ENCODE measurements at places on chromosomes 1 and 21.

DNA sequence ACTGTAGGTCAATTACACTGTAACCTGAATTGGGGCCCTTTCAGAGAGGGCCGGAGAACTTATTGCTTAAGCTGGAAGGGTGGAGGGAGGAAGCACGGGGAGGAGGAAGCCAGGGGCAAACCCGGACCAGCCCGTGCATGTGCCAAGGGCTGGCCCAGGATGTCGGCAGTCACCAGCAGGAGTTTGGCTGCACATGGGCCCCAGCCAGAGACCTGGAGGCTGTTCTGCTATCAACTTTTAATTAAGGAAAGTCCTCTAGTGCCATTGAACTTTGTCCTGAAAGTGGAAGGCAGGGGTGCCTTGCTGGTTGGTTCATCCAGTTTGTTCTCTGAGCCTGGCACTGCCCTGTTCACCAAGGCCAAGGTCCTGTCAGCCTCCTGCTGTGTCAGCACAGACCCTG lies 200.8 kb upstream of the VAMP3 start:
- DNase-seq, result no peak

GRCh38 chr1:8274352-8274751 lies 43.6 kb upstream of the SLC45A1 start:
- no peak for DNase-seq

DNA sequence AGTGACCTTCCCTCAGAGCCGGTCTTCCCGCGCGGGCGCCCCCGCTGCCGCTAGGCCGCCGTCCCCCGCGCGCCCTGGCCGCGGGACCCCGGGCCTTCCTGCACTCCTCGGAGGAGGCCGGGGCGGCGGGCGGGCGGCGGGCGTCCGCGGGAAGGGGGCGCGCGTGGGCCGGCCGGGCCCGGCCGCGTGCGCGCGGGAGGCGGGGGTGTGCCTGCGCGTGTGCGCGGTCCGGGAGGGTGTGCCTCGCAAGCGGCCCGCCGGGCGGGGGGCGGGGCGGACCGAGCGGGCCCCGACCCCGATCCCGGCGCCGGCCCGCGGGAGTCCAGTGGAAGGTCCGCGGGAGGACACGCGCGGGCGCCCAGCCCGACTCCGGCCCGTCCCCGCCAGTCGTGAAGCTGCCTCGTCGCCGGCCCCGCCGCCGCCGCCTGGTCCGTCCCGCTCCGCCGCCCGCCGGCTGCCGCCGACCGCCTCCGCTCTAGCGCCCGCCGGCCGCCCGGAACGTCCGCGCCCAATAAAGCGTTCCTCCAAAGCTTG lies 438 bp downstream of the MRPS6 start:
- DNase-seq, result no peak

DNA sequence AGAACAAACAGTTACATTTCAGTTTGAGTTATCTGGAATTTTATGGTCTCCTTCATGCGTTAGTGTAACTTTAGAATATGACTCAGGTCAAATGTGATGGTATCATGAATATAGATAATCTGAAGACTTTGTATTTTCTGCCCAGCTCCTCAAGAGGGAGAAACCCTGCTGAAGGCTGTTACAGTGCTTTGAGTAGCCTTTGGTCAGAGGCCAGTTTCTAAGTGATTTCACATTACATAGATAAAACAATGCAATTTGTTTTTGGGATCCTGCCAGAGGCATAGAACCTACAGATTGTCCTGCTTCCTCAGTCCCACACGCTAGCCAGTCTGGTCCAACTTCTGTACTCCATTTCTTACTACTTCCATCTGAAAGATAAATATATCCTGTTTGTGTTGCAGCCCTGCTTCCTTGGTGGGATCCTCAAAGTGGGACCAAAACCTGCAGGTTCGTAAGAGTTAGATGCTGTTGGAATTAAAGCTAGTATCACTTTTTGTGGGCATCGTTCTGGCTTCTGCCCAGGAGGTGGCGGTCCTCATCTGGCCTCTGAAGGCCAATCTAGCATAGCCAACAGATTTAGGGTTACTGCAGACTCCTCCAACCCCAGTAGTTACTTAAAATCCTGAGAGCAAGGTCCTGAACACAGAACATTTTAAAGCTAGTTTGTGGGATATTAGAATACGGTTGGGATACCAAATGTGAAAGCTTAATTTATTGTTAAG lies 645.8 kb upstream of the USP24 start:
- no peak for DNase-seq

- DNase-seq, result peak; percentile 33
Observed at GRCh38 chr1:198497326-198498102, 43.0 kb downstream of the ATP6V1G3 start.

- DNase-seq, result no peak
Observed at GRCh38 chr1:147754661-147755060, 5.7 kb downstream of the GJA5 start.

DNA sequence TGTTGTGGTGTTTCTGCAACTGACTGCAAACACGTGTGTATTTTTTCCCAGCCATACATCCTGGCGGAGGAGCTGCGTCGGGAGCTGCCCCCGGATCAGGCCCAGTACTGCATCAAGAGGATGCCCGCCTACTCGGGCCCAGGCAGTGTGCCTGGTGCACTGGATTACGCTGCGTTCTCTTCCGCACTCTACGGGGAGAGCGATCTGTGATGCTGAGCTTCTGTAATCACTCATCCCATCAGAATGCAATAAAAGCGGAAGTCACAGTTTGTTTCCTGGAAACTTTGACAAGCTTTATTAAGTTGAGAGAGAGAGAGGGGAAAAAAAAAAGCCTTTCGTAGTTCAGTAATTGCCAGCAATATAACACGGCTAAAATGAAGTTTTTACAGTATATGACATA lies 32.7 kb upstream of the MTR start:
- no peak for DNase-seq

DNA sequence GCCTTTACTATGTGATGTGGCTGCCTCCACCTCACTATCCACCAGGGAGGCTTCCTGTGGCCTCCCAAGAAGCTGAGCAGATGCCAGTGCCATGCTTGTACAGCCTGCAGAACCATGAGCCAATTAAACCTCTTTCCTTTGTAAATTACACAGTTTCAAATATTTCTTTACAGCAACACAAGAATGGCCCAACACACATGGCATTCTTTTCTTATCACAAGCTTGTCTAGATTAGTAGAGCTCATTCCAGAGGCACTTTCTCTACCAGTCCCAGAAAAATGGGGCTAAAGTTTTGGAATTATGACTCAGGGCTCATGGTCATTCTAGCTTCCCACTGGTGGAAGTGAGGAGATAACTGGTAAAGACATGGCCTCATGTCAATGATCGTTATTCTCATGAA lies 655.2 kb downstream of the LMO4 start:
- no peak for DNase-seq

DNA sequence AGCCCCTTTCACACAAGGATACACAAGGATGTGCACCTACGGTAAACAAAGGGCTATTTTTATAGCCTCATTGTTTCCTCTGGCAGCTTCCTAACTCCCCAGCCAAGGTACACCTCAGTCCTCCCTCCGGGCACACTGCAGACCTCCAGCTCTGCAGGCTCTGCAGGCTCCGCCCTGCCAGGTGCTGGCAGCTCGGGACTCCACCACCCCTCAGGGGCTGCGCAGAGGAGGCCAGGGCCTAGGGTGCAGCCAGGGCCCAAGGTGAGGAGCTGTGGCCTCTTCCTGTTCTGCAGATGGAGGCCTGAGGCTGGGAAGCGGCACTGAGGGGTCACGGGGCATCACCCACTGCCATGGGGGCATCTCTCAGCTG lies 19.8 kb upstream of the CLSTN1 start:
- no peak for DNase-seq

- DNase-seq, result peak; percentile 47
Observed at GRCh38 chr1:11719313-11720032, 16.5 kb upstream of the AGTRAP start.

DNA sequence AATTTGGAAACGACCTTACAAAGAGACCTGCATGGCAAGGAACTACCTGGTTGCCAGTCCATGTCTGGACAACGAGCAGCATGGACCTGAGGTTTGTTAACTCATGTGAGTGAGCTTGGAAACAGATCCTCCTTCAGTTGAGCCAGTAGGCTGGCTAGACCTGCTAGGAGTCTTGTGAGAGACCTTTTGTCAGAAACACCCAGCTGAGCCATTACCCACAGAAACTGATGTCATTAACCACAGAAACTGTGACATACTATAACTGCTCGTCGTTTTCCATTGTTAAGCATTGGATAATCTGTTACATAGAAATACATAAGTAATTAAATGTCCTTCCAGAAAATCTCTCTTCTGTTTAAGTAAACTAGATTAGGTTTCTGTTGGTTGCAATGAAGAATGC lies 211.1 kb upstream of the C21orf91 start:
- DNase-seq, result no peak

GRCh38 chr21:25039461-25040380 lies 567.6 kb downstream of the MRPL39 start:
- no peak for DNase-seq

DNA sequence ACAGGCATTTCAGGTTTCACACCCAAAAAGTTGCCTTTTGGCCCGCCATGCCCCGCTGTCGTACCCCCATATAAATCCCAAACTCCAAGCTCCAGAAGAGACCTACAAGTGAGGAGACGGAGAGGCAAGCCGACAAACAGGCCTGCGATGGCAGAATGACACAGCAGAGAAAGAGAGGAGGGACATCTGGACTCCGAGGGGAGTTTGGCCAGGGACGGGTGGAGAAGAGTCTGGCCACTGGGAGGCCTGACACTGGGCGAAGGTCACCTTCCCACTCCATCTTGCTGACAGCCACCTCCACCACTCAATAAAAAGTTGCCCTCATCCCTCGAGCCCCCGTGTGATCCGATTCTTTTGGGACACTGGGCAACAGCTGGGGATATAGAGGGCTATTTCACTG lies 1.9 kb upstream of the CFH start:
- no peak for DNase-seq

DNA sequence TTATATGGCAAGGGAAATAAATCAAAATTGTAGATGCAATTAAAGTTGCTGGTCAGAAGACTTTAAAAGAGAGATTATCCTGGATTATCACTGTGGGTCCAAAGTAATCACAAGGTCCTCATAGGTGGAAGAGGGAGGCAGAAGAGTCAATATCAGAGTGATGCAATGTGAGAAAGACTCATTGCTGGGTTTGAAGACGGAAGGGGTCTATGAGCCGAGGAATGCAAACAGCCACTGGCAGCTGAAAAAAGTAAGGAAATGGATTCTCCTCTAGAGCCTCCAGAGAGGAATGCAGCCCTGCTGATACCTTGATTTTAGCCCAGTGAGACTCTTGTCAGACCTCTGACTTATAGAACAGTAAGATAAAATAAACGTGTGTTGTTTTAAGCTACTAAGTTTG lies 59.8 kb upstream of the MUTYH start:
- no peak for DNase-seq

- peak; percentile 46 for DNase-seq
Observed at GRCh38 chr1:12475530-12475934, 142.5 kb downstream of the DHRS3 start.

- no peak for DNase-seq
Observed at GRCh38 chr1:41242342-41243078, 404 bp upstream of the SCMH1 start.

GRCh38 chr1:27816921-27817630 lies 13.5 kb upstream of the PPP1R8 start:
- DNase-seq, result peak; percentile 77

GRCh38 chr1:114323959-114324661 lies 170.4 kb upstream of the SYT6 start:
- no peak for DNase-seq

DNA sequence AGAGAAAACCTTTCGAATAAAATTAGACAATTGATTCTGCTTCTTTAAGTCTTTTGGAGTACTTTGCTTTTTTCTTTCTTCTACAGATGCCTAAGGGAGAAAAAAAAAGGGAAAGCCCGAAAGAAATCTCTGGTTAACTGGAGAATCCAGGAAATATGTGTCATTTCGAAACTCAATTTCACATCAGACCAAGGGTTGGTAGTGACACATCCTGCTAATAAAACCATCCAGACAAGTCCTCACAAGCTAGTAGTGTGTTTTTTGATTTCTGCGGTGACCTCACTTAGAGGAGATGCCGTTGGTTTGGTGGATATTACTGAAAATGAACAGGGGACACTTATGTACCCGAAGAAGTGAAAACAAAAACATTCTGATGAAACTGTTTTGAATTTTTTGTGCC lies 726.5 kb upstream of the ADAMTS5 start:
- peak; percentile 42 for DNase-seq

GRCh38 chr1:157135646-157136045 lies 2.5 kb downstream of the ETV3 start:
- DNase-seq, result no peak

GRCh38 chr1:26057189-26057588 lies 10.2 kb downstream of the TRIM63 start:
- no peak for DNase-seq

- DNase-seq, result no peak
Observed at GRCh38 chr21:38861989-38862683, 56.4 kb downstream of the ETS2 start.

DNA sequence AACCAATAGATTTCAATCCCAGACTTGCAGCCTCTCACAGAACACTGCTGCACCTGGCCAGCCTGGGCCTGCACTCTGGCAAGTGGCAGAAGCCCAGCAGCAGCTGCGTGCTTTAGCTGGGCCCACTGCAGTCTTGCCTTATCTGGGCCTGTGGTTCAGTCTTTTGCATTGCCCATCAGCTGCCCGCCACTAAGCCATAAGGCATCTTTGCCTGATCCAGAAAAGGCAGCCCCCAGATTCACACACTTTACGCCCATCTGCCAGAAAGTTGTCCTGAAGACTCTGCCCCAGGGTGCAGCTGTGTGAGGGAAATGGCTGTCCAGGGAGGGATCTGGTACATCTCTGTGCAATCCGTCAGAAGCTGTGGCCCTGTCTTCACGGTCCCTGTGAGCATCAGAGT lies 217.0 kb downstream of the DNAH14 start:
- no peak for DNase-seq

DNA sequence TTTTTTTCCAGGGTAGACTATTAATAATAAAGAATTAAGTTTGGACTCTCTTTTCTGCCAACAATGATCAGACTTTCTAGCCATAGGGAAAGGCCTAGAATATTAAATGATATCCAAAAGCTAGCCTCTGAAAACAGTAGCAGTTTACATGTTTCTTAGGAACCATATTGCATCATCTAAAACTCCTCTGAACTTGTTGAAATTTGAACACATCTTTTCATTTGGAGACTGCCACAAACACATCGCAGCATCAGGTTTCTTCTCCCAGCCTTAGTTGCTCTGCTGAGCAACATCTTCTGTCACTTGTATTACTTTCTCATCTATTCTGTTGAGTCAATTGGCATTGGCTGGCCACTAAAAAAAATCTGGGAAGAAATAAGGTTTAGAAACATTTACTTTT lies 63.2 kb upstream of the GNG4 start:
- no peak for DNase-seq

DNA sequence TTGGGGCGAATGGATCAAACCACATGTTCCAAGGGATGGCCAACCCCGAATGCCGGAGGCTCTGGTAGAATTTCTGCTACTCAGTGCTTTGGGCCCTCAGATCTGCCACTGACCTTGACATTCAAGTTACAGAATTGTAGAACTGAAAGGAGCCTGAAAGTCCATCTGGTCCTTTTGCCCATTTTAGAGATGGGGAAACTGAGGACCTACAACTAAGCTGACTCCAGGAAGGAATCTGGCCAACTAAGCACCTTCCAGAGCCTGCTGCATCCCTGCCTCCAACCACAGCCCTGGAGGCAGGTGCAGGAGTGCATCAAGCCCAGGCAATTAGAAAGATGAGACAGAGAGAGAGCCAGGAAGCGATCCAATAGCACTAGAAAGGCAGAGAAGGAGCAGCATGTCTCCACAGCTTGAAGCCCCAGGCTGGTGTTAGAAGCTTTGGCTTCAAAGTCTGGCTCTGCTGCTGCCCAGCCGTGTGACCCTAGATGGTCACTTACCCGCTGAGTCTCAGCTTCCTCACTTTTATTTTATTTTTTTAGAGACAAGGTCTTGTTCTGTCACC lies 1.3 kb upstream of the CTRC start:
- DNase-seq, result no peak

GRCh38 chr1:205954819-205955404 lies 11.7 kb upstream of the SLC26A9 start:
- DNase-seq, result no peak
